ENCODE measurements at places on chromosomes 3 and 15. TPM values are rescaled to one million over a fixed set of nuclear protein-coding genes. Genes with fewer than 3 reads are reported as not detected.

AGTR1 gene
- 0.91 TPM for total RNA-seq

POLQ gene
- 1.3 TPM for total RNA-seq

C3orf20 gene
- total RNA-seq: not detected

ARPIN gene
- 5.9 TPM for total RNA-seq

CX3CR1 gene
- total RNA-seq: 0.32 TPM

NUP210 gene
- total RNA-seq: 0.36 TPM

ERICH6 gene
- 0.09 TPM for total RNA-seq

GRCh38 chr3:149270180-149270579 is 48.6 kb upstream of the CP start:
- no peaks in the 10 kb centered on the region for H3K27me3 ChIP-seq
- H3K4me1 ChIP-seq: no peaks in the 10 kb centered on the region
- no peaks in the 10 kb centered on the region for H3K36me3 ChIP-seq
- H3K27ac ChIP-seq: no peak overlapping the region
- peak; percentile 8 for DNase-seq

DNA sequence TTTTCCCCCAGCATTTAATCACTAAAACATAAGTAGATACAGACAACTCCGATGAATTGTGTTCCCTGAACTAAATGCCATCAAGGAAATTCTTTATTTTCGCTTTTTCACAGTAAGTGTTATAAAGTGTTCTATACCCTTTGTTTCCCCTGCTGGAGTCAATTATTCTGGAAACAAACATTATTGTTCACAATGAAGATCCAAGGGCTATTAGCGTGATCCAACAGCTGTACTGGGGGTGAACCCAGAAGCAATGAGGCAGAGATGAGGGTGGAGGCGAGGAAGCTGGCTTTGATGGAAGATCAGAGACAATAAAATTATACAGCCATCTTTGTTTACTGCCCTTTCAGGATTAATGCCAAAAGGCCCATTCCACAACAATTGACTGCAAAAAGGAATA is 250.3 kb upstream of the IGF1R start:
- no peaks in the 10 kb centered on the region for H3K4me1 ChIP-seq
- no peaks in the 10 kb centered on the region for H3K27me3 ChIP-seq
- H3K36me3 ChIP-seq: no peaks in the 10 kb centered on the region

- DNase-seq: no peak
- H3K36me3 ChIP-seq: peaks cover 48% of the 10 kb centered on the region
- no peak overlapping the region for H3K4me3 ChIP-seq
- H3K27ac ChIP-seq: no peak overlapping the region
- no peaks in the 10 kb centered on the region for H3K27me3 ChIP-seq
- no peaks in the 10 kb centered on the region for H3K4me1 ChIP-seq
Observed at GRCh38 chr3:45741247-45741646, 52.1 kb downstream of the SACM1L start.

DNA sequence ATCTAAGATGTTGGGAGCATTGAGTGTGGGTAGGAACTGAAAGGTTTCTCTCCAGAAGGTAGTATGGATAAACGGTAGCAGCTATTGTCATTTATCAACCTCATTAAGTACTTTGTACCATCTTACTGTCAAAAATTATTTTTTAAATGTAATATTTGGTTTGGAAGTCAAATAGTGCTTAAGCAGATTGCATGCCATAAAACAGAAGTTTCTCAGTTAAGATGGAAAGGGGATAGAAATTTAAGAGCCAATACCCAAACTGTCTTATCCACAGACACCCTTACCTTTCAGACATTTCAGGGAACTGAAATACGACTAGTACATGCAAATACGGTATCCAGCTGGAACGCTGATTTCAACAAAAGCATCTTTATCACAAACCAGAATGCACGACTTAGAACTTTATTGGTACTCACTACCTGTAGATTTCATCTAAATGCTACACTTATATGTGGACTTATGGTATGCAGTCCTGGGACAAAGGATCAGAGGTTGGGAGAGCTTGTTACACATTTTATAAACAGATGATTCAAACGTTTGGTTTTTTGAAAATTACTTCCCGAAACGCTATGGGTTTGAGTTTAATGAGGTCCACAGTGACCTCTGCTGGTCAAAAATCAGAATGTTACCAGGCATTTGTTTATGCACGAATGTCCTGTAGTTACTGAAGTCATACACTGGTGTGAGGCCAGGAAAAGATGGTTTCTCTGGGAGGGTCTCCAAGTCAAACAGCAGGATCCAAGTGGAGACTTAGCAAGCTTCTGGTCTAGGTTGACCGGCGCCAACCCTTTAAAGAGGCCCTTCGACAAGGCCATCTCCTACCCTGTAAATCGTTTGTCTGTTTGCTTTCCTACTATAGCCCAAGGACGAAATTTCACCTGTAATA is 45.7 kb upstream of the DUT start:
- no peaks in the 10 kb centered on the region for H3K36me3 ChIP-seq
- H3K27me3 ChIP-seq: no peaks in the 10 kb centered on the region
- H3K4me3 ChIP-seq: peak overlapping the region; percentile 18
- peak; percentile 74 for DNase-seq
- H3K4me1 ChIP-seq: peaks cover 3% of the 10 kb centered on the region
- no peak overlapping the region for H3K27ac ChIP-seq

DNA sequence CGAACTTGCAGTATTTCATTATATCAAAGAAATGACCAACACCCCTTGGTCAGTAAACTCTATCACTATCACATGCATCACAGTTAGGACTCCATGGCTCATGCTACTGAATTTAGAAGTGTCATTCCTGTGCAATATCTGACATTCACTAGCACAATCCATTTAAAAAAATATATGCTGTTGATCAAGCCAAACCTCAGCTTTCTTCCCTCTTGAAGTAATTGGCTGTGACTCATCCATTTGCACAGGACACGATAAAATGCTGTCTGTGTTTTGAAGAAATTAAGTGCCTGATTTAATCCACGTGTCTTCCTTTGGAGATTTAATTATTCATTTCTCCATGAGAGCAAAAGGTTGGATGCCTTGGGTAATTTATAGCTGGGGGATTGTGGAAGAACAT is 38.9 kb downstream of the CPNE4 start:
- no peaks in the 10 kb centered on the region for H3K27me3 ChIP-seq
- peak; percentile 16 for DNase-seq
- no peaks in the 10 kb centered on the region for H3K36me3 ChIP-seq

DNA sequence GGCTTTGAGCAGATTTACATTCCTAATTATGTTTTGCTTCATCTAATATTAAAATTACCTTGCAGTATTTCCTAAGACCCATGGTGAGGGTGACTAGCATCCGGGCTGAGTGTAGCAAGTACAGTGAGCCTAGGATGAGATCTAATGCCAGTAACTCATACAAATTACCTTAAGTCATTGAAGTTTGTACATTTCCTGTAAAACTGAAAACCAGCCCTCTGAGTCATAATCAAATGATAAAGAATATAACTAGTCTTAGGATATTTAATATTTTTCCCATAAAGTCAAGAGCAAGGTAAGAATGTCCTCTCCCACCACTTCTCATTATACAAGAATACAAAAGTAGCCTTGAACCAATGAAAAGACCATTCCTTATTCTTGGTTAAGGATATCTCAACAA is 54.8 kb upstream of the CHRM5 start:
- DNase-seq: peak; percentile 42
- no peaks in the 10 kb centered on the region for H3K36me3 ChIP-seq
- H3K27me3 ChIP-seq: no peaks in the 10 kb centered on the region
- H3K4me1 ChIP-seq: peaks cover 18% of the 10 kb centered on the region
- no peak overlapping the region for H3K4me3 ChIP-seq

GRCh38 chr15:81025721-81026370 is 25.1 kb downstream of the TLNRD1 start:
- H3K4me3 ChIP-seq: no peak overlapping the region
- H3K36me3 ChIP-seq: no peaks in the 10 kb centered on the region
- H3K4me1 ChIP-seq: peaks cover 16% of the 10 kb centered on the region
- H3K27me3 ChIP-seq: no peaks in the 10 kb centered on the region
- no peak overlapping the region for H3K27ac ChIP-seq

GRCh38 chr15:40250771-40251483 is 12.1 kb downstream of the PAK6 start:
- peaks cover 22% of the 10 kb centered on the region for H3K4me1 ChIP-seq
- no peak for DNase-seq
- H3K36me3 ChIP-seq: no peaks in the 10 kb centered on the region
- H3K27me3 ChIP-seq: peaks cover 31% of the 10 kb centered on the region
- H3K4me3 ChIP-seq: no peak overlapping the region

DNA sequence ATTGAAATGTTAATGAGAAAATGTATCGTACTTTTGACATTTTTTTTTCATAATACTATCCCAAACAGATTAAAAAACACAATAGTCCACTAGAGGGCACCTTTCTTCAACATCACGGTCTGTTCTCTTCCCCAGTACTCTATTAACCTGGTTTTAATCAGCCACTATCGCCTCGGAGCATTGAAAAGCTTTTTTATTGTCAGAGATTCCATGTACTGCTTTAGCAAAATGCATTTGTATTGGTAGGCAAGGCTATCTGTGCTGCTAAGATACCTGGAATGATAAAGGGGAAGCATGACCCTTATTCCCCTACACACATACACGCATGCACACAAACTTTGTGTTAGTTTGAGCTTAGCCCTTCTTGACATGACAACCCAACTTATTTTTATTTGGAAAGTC is 160.1 kb upstream of the IL12A start:
- H3K4me3 ChIP-seq: no peak overlapping the region
- peaks cover 27% of the 10 kb centered on the region for H3K4me1 ChIP-seq
- H3K27me3 ChIP-seq: no peaks in the 10 kb centered on the region
- DNase-seq: no peak

All from astrocyte (in vitro differentiated cells and primary cell).